Right lung (tissue), 10 donors: ENCODE measurements at places on chromosomes 6 and 20. TPM values are rescaled to one million over a fixed set of nuclear protein-coding genes. Genes with fewer than 3 reads are reported as not detected.
A peak's percentile ranks its signal among the peaks of the same experiment; 100 is the strongest.

DNA sequence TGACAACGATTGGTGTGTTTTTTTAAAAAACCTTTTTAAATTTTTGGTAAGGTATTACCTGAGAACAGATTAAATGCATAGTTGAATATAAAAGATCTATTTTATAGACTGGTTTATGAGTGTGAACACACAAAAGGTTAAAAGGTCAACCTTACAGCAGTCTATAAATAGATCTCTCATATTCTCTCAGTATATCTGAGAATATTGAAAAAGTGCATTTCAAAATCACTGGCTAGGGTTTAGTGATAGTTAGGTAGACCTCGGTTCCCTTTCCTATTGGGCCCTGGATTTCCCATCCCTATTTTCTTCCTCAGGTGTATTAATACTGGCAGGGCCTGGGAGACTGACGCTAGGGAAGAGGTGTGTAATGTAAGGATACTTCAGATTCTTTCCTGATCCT is 723 bp upstream of the ZNF451 start:
- DNase-seq, result no peak

DNA sequence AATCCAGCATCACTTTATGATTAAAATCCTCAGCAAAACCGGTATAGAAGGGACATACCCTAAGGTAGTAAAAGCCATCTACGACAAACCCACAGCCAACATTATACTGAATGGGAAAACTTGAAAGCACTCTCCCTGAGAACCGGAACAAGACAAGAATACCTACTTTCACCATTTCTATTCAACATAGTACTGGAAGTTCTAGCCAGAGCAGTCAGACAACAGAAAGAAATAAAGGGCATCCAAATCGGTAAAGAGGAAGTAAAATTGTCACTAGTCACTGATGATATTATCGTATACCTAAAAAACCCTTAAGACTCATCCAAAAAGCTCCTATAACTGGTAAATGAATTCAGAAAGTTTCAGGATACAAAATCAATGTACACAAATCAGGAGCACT is 33.3 kb downstream of the BLOC1S5 start:
- DNase-seq, result no peak

- DNase-seq, result no peak
Observed at GRCh38 chr20:1669304-1669703, 11.7 kb upstream of the SIRPG start.

- DNase-seq, result peak; percentile 63
Observed at GRCh38 chr6:2749969-2750600, 637 bp downstream of the MYLK4 start.

GRCh38 chr6:75409928-75410327 is 83.7 kb downstream of the FILIP1 start:
- no peak for DNase-seq

- no peak for DNase-seq
Observed at GRCh38 chr20:1876217-1876921, 18.8 kb upstream of the SIRPA start.

- DNase-seq, result peak; percentile 53
Observed at GRCh38 chr6:150245148-150245935, 102.5 kb downstream of the PPP1R14C start.

- no peak for DNase-seq
Observed at GRCh38 chr20:62685781-62686555, 22.7 kb upstream of the NTSR1 start.

- no peak for DNase-seq
Observed at GRCh38 chr6:2914318-2914660, 11.2 kb upstream of the SERPINB9 start.

DNA sequence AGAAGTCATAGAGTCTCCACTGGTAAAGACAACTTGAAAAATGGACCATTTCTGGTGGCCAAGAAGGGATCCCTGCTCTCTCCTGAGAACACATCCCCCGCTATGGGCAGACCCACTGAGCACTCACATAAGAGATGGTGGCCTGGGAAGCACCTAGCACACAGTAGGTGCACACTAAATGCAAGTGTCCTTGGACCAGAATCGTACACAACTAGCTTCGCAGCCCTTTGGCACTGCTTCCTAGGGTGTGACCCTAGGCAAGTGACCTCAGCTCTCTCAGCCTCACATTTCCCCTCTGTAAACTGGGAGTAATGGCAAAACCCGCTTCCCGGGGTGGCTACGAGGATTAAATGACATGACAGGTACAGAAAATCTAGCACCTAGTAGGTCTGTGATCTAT is 35.1 kb downstream of the KCNB1 start:
- DNase-seq, result no peak

- DNase-seq, result no peak
Observed at GRCh38 chr6:723540-723939, 30.6 kb upstream of the EXOC2 start.

GRCh38 chr20:10532361-10532760 is 97.3 kb downstream of the SLX4IP start:
- DNase-seq, result no peak

GRCh38 chr6:159916752-159917151 is 26.0 kb downstream of the MAS1 start:
- no peak for DNase-seq

GRCh38 chr20:20167698-20168097 is 115.4 kb downstream of the CFAP61 start:
- no peak for DNase-seq

DNA sequence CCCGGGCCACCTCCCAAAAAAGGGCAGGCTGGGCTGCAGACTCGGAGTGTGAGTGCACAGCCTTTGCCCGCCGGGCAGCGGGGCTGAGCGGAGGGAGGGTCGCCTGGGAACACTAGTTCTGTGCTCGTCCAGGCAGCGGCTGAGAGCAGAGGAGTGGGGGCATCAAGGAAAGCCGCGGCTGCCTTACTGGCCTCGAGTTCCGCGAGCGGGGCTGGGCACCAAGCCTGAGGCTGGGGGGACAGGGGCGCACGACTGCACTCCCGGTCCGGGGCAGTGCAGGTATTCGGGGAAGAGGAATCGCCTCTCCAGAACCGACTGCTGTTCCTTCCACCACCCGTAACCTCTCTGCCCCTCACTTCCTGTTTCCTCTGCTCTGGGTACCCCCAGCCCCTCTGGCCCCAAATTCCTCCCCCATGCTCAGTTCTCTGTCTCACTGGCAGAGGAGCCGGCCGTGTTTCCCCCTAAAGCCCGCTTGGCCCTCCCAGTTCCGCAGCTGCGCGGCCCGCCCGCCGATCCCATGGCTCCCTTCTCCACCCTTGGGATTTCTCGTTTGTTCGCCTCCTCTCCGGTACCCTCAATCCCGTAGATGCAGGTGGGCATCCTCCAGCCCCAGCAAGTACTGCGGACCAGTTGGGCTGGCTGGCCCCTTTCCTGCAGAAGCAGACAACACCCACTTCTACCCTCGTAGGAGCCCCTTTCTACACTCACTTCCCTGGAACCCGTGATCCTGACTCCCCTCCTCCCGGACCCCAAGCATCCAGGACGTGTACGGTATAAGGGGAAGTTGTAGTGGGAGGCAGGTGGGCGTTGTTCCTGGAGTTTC is 5.1 kb downstream of the RING1 start:
- DNase-seq, result no peak

DNA sequence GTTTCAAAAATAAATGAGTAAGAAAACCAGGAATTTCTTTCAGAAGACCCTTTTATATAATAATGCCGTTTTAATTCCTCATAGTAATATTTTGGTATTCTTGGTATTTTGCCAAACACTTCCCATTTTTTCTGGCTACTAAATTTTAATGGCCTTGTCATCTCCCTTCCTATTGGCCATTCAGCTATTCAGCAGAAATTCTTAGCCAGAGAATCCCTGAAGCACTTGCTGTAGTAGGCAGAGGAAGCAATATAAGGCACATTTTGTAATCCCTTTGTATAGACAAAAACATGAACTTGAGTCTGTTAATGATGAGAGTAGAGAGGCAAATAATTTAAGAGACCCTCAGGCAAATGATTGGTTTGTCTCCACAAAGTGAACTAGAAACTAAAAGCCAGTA is 118.4 kb upstream of the LAMP5 start:
- no peak for DNase-seq

DNA sequence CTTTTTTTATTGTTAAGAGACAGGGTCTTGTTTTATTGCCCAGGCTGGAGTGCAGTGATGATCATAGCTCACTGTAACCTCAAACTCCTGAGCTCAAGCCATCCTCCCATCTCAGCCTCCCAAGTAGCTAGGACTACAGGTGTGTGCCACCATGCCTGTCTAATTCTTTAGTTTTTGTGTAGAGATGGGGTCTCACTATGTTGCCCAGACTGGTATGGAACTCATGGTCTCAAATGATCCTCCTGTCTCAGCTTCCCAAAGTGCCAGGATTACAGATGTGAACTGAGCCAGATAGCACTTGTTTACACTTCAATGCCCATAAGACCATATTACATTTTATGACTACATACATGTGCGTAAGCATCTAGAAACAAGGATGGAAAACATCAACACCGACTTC is 18.1 kb downstream of the EIF2S2 start:
- no peak for DNase-seq

GRCh38 chr20:9196110-9196509 is 127.2 kb downstream of the PLCB4 start:
- no peak for DNase-seq

DNA sequence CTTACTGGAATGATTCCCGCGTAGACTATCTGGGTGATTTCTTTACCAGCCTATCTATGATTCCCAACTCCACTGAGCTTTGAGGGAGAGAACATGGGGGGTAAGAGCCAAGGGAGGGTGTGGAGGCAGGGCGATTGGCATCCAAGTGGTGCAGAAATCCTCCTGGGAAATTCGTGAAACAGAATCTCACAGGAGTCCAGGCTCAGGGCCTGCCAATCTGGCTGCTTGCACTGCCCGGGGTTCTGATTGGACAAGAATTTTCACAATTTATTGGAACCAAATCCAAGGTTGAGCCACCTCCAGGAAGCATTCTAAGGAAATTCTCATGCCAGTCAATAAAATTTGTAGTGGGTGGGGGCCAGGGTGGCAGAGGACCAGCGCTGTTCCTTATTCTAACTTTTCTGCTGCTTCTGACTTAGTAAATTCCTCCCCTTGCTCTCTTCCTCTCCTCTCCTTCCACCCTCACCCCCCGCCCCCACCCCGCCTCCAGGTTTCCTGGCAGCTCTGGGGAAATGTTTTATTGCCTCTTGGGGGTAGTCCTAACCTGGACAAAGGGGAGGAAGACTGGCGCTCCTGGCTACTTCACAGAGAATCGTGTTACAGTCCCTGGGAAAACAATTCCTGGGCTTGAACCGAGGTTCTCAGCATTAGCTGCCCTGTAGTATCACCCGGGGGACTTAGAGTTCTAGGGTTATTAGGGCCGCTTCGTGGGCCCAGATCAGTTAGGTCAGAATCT is 3.1 kb downstream of the BMP6 start:
- DNase-seq, result no peak

GRCh38 chr6:12545619-12546409 is 170.8 kb upstream of the PHACTR1 start:
- DNase-seq, result no peak

DNA sequence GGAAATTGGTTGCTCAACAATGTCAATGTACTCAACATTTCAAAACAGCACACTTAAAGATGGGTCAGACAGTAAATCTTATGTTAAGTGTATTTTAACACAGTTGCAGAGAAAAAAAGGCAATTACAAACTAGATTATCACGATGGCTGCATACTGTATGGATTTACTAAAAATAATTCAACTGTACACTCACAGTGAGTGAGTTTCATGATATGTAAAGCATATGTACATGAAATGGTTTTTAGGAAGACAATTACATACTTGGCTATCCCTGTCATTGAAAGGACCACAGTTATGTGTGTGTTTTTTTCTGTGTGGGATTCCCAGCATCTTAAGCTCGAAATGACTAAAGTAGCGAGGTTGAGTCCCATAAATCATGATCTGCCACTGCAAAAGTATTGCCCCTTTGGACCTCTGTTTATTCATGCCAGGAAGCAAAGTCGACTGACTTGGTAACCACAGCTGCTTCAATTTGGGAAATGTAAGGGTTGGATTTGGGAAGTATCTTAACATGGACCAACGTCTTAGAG is 5.5 kb upstream of the SALL4 start:
- no peak for DNase-seq

DNA sequence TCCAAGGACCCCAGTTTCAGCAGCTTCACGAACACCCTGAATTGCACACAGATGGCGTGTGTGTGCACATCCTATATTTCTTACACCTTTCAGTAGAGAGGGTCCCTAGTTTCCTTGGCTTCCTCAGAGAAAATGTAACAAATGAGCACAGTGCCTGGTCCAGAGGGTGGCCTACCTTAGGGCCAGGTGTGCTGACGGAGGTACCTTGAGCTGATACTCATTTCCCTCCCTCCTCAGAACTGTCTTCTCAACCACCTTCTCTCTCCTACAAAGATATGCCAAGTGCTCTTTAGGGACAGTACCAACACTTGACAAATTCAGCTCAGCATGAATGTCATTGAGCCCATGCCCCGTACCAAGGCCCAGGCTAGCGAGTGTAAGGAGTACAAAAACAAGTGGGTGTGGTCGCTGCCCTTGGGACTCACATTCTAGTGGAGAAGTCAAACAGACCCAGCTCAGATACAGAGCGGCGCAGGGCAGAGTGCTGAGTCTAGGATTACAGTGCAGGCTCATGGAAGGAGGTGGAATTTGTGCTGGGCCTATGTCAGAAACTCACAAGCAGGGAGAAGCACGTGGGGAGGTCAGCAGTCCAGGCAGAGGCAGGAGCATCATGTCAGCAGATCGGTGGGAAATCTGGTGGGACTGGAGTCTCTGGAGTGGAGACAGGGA is 9.6 kb upstream of the BPHL start:
- no peak for DNase-seq

GRCh38 chr6:47229255-47229654 is 80.5 kb downstream of the TNFRSF21 start:
- DNase-seq, result no peak

- DNase-seq, result no peak
Observed at GRCh38 chr20:36128463-36129159, 25.9 kb upstream of the EPB41L1 start.

DNA sequence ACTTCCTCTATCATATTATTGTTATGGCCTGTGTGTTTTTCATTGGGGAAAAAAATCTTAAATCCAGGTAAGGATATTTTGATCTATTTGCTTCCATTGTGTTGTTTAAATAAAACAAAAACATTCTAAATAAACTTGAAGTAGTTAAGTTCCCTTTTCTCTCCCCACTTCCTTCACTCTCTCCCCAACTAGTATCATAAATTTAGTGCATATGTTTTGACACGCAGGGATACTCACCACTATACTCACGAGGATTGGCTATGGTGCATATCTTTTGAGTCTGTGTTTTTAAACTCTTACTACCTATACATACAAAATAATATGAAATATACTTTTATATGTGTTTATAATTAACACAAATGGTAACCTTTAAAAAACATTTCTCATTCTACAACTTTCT is 5.2 kb downstream of the TTLL9 start:
- DNase-seq, result no peak

- peak; percentile 20 for DNase-seq
Observed at GRCh38 chr6:134177753-134178160, 125.3 kb upstream of the SLC2A12 start.

Gene SLC16A10
- polyA plus RNA-seq, result 6.1 TPM

Gene ZNF165
- polyA plus RNA-seq, result 3.3 TPM

Gene BEND6
- polyA plus RNA-seq, result 1.8 TPM

Gene ARMH2
- polyA plus RNA-seq, result 0.29 TPM

Gene EPPIN
- polyA plus RNA-seq, result 0.24 TPM

Gene GRIK2
- polyA plus RNA-seq, result 0.90 TPM

Gene VARS1
- 51.0 TPM for polyA plus RNA-seq

Gene NR2E1
- polyA plus RNA-seq, result not detected

Gene HSPA12B
- 24.0 TPM for polyA plus RNA-seq

Gene MOG
- not detected for polyA plus RNA-seq

Gene COL19A1
- polyA plus RNA-seq, result 0.60 TPM

Gene JPH2
- 4.4 TPM for polyA plus RNA-seq

Gene EYA2
- polyA plus RNA-seq, result 0.80 TPM
